ENCODE measurements at places on chromosomes 5 and 9.

DNA sequence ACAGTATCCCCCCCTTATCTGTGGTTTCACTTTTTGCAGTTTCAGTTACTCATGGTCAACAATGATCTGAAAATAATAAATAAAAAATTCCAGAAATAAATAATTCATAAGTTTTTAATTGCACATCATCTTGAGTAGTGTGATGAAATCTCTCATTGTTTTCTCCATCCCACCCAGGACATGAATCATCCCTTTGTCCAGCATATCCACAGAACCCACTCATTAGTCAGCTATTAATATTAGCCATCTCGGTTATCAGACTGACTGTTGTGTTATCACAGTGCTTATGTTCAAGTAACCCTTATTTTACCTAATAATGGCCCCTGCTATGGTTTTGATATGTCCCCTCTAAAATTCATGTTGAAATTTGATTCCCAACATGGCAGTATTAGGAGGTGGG is 40.7 kb downstream of the FAM114A2 start:
- no peak for DNase-seq

GRCh38 chr9:135214054-135214640 is 126.7 kb downstream of the OLFM1 start:
- no peak for DNase-seq

DNA sequence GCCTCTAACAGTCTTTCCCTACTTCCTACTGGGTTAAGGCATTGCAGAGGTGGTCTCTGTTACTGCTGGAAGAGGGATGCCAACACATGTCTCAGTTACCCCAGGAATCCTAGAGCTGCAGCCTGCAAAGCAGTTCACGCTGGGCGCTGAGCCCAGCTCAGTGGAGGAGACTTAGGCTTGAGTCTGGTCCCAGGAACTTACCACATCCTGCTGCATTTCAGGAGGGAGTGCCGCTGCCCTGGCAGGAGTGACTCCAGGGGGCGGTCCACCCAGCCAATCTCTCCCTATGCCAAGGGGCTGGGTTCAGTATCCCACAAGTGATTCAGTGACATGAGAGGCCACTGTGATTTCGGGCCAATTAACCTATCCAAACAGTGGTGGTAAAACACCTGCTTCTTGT is 7.6 kb downstream of the TTC16 start:
- no peak for DNase-seq

- DNase-seq, result no peak
Observed at GRCh38 chr5:68688547-68688946, 405.3 kb upstream of the SLC30A5 start.

- DNase-seq, result no peak
Observed at GRCh38 chr9:61666849-61667371, 477.1 kb downstream of the SPATA31A7 start.

- DNase-seq, result no peak
Observed at GRCh38 chr9:86184138-86184524, 75.3 kb downstream of the C9orf153 start.

All from K562 (cell line).